ENCODE measurements at places on chromosomes 3 and 15.

GRCh38 chr3:185656321-185656840 lies 70.3 kb downstream of the SENP2 start:
- DNase-seq, result peak; percentile 97

DNA sequence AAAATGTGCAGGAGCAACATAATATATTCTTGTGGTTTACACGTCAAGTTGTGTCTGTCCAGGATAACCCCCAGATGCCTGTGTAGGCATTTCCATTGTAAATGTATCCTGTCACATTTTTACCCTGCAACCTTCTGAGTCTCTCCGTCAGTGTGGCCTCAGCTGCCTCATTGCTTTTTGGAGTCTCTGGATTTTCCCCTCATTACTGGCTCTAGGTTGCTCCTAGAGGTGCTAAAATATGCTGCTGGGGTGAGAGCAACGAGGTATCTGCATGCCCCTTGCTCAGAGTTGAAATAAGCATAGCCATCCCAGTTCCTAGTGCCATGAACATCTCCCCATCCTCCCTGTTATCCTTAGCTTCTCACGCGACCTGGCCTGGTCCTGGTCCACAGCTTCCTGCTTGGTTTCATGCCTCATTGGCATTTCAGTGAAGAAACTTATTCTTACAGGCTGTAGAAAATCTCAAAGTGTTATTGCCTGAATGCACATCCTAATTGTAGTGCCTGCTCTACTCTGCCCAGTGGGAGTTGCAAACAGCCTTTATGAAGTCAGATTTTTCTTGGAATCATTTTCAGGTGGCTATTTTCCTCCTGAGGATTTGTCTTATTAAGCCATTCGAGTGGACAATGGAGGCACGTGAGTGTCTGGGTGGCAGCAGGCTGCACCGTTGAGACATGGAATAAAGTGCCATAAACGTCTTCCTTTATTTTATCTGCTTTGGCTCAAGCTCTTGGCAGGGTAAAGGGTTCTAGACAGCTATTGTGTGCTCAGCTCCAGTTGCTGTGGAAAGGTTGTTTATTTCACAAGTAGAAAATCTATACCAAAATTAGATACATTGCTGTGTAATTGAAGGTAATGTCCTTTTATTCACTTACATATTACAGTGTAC lies 33.2 kb downstream of the OXNAD1 start:
- DNase-seq, result no peak

DNA sequence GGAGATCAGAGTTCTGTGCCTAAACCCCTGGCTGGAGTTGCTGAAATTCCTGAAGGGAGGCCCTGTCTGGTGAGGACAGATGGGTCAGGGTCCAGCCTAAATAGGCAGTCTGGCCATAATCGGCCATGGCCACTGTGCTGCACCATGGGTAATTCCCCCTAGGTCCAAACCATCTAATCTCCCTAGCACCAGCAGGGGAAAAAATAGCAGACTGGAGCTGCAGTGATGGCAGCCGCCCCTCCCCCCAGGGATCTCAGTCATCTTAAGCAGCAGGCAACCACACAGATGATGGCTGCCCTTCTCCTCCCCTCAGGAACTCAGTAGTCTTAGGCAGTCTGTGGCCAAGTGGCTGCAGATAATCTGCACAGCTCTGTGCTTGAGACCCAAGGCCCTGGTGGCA lies 68.4 kb upstream of the CD96 start:
- DNase-seq, result no peak

DNA sequence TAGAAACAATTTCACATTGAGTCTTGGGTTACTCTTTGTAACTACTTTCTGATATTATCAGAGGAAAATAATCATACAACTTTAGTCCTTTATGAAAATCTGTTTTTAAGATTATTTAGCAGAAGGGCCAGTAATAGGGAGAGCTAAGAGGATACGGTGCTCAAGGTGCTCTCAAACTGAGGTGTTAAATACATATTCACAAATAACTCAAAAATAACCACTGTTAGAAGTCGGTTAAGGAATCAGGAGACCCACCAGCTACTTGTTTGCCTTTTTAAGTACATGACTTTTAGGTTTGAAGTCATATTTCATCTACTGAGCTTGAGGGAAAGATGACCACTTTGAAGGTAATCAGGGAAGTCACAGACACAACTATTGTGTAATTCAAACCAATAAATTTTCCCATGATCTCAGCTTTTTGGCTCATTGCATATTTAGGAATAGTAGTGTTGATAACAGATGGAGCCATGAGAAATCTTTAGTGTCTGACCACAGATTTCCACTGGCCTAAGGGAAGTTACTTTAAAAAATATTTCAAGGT lies 1.4 kb upstream of the RSRC1 start:
- no peak for DNase-seq

DNA sequence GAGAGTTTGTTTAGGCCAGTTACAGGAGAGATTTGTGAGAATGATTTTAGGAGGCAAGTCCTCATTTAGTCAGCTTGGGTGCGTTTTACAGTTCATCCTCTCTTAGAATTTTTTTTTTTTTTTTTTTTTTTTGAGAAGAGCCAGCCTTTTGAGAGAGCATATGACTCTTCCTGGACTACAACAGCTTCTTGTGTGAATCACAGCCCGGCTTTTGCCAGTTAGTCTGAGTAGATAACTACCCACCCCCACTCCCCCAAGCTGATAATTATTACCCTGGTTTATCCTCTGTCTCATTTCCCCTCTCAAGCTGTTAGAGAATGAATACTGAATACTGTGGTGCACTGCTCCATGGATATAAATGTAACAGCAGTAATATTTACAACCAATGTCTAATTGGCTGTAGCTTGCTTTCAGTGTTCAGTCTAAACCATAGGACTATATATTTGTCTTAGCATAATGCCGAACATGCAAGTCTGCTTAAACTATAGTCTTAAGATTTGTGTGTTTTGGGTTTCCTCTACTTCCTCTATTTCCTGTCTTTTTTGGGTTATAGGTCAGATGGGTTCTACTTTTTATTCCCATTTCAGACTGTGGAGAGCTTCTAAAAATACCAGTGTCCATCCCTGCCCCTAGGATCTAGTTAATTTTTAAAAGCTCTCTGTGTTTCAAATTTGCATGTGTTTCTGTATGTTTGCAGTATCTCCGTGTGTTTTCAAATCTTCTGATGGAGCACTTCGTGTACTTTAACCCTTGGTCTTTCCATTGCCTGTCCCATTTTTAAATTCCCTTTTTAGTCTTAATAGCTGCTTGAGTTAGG lies 8.0 kb downstream of the CHD2 start:
- DNase-seq, result peak; percentile 55

DNA sequence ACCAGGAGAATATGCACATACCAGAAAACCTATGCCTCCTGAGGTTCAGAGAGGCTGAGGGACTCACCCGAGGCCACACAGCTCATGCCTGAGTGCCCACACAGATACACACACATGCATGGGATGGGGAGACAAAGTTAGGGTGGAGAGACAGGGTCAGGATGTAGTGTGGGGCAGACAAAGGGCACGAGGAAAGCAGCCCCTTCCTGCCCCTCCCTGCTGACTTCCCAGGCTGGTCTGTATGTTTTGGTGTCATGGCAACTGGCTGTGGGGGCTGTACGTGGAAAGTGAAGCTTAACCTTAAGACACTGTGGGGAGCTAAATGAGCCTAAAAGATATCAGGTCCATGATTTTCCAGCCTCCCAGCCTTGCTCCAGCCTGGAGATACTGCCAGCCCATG lies 57.8 kb downstream of the EPHB3 start:
- DNase-seq, result no peak

DNA sequence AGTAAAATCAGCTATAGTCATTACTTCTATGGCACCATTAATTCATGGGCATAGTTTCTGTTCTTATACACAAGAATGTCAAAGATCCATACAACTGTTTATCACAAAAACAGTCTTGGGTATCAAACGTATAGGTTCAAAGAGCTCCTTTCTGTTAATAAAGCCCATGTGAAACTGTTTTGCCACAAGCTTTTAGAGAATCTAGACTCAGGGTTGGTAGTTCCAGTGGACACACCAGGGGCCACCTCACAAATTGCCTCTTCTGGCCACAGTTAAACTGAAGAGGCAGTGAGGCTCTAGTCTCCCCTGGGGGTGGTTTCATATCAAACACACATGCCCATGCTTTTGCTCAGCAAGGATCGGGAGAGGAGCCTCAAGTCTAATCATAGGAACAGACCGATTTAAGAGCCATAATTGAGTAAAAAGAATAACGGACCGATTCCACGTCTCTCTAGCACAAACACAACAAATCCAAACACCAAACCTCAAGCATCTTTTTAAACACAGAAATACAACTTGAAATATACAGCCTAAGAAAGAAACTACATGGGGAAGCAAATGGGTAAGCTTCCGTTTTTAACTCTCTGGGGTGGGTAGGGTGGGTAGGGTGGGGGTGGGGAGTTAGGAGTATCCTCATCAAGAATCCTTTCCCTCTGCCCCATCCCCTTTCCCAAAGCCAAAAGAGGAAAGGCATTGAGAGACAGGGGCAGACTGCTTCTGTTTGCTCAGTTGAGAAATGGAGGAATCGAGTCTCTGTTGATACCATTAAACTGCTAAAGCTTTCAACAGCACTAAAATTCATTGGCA lies 443.3 kb downstream of the MAGI1 start:
- DNase-seq, result no peak

DNA sequence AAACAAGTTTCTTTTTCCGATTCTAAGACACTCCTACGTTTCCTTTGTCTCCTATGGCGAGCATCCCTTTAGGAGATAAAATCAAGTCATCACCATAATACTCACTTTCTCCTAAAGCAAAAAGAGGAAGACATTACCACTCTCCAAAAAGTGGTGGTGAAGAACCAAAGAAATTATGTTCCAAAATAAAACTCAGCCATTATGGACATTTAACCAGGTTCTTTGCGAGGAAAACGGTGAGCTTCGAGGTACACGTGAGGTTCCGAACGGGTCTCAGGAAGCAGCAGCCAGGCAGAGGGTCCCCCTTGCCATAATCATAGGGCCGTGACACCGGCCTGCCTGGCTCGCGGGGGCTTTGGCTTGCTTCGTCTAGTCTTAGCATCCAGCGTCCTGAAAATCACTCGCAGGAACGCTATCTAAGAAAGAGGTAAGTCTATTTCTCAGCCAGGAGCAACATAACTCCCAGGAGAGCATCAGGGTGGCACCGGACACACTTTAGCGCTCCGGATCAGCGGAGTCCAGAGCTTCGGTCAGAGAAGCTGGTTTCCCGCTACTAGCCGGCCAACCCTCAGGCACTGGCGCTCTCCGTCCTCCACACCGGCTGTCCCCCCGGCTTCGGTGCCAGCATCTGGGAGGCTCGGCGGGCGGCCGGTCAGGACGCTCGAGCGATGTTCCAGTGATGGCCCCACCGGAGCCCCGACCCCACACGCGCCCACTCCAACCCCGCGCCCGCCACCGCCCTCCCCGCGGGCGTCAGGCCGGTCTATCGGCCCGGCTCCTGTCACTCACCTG lies 581 bp downstream of the IP6K1 start:
- no peak for DNase-seq

- no peak for DNase-seq
These were observed 11.1 kb downstream of the ADAMTS17 start for GRCh38 chr15:100330629-100331215.

GRCh38 chr3:104126864-104127553 lies 1239.7 kb upstream of the ALCAM start:
- DNase-seq, result no peak

DNA sequence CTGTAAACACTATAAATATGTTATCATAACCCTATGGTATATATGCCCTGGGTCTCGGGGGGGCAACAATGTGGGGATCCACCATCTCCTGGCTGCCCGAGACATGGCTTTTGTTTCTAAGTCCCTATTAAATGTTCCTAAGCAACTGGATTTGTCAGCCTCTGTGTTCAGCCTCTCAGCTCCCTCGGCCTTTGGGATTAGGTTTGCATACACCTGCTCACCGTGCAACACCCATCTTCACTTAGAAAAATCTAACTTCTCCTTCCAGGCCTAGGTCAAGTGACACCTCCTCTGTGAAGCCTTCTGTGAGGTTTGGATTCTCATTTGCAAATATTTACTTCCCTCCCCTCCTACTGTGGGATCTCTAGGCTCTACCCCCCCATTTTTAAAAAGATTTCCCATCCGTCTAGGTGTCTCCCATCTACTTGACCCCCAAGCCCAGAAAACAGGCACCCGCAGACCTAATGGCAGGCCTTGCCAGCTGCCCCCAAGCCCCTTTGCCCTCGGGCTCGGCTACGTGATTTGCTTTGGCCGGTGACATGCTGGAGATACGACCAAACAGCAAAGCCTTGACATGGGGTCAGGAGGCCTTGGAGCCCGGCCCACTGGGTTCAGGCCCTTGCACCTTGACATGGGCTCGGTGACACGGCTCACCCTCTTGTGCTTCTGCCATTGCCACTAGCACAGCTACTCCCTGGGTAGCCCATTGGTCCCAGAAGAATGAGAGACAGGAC lies 66.0 kb upstream of the BLM start:
- DNase-seq, result no peak

DNA sequence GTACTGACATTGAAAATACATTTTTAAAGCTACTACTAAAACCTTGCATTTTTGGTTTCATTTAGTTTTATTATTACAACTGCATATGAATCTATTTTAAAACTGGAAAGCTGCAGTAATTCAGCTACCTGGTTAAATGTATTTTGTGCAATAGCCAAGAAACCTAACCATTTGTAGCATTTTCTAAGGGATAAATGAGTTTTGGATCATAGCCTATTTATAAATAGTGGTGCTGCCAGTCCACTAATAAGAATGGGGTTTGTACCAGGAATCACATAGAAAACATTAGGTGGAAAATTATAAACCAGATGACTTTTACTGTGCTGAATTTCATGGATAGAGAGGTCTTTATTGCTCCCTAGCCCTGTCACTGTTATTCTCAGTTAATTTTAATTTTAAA lies 454.7 kb downstream of the DIPK2A start:
- DNase-seq, result no peak

GRCh38 chr3:187612656-187613055 lies 57.5 kb downstream of the SST start:
- DNase-seq, result no peak

GRCh38 chr3:144185276-144185675 lies 213.7 kb downstream of the DIPK2A start:
- no peak for DNase-seq

DNA sequence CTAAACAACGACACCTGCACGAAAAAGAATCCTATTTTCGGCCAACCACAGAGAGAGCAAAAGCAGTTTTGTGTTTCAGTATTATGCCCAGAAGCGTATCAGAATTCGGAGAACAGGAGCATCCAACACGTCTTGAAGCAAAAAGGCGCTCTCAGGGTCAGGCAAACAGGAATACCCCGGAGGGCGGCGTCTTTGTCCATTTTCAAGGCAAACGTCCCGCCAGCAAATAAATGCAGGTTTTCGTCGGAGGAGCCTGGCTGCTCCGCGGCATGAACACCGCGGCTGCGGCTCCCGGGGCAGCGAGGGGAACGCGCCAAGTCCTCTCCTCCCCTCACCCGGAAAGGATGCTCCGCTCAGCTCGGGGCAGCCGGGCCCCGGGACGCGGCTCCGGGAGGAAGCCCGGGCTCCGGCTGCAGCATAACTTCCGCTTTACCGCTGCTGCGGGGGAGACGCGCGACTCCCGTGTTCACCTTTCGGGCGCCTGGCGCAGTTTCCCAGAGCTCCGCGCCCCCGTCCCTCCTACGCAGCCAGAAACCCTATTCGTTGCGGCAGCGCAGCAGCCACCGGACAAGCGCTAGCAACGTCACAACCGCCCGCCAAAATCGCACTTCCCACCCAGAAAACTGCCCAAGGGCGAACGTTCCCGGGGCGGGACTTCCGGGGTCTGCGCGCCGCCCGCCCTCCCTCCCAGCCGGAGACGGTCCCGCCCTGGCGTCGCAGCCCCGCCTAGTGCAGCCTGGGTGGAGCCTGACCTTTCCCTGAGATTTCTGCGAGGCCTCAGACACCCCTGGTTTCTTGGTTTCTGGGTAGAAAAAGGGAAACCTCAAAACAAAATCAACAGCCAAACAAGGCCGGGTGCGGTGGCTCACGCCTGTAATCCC lies at the start of gene RNF168:
Gene RNF168, minus strand, starts transcription at position 573 of the 881 bp plus-strand sequence. CDS start 595 bp downstream, outside the sequence.
- peak; percentile 74 for DNase-seq

Measured in AG04450 (cell line).